Activated naive CD8-positive, alpha-beta T cell treated with anti-CD3 and anti-CD28 coated beads for 36 hours (primary cell): ENCODE measurements at places on chromosomes 3 and 15. TPM values are rescaled to one million over a fixed set of nuclear protein-coding genes. Genes with fewer than 3 reads are reported as not detected.

The GALNT15 gene
- not detected for total RNA-seq

The CCDC13 gene
- total RNA-seq = not detected

DNA sequence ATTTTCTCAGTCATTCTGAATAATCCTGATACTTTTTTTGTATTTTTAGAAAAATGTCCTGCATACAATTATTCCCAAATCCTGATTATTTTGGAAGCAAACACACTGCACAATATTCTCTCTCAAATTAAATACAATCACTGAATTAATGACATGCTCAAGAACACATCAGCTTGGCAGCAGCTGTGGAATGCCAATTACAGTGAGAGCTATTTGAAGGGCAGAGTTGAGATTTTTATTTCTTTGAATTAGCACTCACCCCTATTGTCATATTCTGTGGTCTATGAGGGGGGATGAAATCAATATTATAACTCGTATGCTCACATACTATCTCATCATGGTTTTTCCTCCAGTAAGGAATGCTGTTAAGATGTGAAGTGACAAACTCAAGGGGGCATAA is 312.2 kb downstream of the CNTN3 start:
- DNase-seq = no peak

DNA sequence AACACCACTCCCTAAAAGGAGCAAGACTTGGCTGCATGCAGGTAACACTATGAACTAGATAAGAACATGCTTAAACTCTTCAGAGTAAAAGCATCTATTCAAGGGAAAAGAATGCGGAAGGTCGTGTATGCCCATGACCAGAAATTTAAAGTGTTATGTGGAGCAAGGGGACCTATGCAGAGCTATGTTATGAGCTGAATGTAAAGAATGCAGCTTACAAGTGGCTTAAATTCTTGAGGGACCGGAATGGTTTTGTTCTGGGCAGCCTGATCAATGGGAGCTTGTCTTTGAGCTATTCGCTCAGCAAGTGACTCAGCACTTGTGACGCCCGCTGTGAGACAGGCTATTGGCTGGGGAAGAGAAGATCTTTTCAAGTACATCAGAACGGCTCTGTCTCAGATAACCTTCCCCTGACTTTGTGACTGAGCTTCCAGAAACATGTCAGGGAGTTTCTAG is 367.5 kb upstream of the THBS1 start:
- DNase-seq = no peak

GRCh38 chr3:131797776-131798175 is 237.0 kb downstream of the CPNE4 start:
- no peak for DNase-seq

GRCh38 chr15:80246425-80246894 is 5.6 kb downstream of the CTXND1 start:
- no peak for DNase-seq

DNA sequence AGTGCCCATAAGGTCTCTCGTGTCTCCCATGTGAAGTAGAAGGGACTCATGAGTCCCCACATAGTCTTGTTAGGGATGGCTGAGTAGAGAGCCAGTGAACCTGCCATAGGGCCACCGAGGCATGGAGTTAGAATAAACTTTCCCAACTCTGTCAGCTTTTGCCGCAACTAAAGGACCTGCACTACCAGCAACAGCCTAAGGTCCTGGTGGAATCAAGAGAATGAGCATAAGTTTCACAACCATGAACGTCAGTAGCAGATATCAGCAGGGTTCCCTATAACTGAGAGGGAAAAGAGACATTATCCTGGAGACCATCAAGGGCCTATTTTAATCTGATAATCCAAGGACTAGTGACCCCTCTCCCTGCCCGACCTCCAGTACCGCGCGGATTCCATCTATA is 60.3 kb upstream of the FNDC3B start:
- DNase-seq = no peak
